ENCODE measurements at places on chromosomes 1 and 21.
A peak's percentile ranks its signal among the peaks of the same experiment; 100 is the strongest.

DNA sequence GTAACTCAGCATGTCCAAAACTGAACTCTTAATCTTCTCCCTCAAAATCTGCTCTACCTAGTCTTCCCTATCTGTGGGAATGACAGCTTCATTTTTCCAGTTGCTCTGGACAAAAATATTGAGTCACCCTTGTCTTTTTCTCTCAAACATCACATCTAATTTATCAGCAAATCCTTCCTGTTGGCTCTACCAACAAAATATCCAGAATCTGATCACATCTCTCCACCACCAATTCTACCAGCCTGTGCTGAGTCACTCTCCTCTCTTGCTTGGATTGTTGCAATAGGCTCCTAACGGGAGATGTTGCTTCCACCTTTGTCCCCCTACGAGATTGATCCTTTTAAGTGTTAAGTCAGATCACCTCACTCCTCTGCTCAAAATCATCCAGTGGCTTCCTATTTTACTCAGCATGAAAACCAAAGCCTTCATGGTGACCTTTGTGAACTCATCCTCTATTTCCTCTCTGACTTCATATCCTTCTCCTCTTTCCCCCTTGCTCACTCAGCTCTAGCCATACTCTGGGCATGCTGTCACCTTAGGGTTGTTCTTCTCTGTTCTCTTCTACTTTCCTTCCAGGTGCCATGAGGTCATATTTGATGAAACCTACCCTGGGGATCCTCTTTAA lies 21.5 kb upstream of the SMYD2 start:
- DNase-seq = no peak

- DNase-seq = no peak
These were observed 2.7 kb upstream of the MYOC start for GRCh38 chr1:171654942-171655745.

- no peak for DNase-seq
These were observed 158.3 kb downstream of the KAZN start for GRCh38 chr1:14756589-14757285.

GRCh38 chr1:40232444-40232843 lies 15.3 kb upstream of the TMCO2 start:
- no peak for DNase-seq

DNA sequence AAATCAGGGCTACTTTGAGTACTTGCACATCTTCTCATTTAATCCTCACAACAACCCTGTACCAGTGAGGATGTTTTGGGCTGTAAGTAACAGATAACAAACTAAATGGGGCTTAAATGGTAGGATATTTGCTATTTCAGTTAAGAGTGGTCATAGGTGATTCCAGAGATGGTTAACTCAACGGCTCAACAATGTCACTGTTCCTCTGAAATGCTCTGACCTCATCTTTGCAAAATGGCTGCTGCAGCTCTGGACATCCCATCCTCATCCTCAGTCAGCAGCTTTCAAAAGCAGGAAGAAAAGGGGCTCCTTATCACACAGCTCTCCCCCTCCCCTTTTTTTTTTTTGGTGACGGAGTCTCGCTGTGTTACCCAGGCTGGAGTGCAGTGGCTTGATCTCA lies 1.5 kb downstream of the LDLRAD2 start:
- DNase-seq = no peak

GRCh38 chr1:56070601-56071000 lies 508.8 kb downstream of the PLPP3 start:
- no peak for DNase-seq

DNA sequence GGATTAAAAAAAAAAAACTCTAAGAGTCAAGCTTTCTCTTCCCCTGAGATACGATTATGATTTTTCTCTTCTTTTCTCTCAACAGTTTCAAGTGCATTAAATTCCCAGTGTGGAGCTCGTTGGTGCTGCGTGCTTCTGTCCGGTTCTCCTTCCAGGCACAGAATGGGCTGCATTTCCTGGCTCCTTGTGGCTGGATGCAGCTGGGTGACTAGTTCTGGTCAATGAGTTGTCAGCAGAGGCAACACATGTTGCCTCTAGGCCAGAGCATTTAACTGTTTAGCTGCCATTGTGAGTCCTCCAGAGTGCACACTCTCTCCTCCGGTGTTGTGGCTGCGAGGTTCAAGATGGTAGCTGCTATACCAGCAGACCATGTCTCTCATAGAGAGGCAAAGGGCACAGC lies 312.9 kb downstream of the RRAGC start:
- no peak for DNase-seq

DNA sequence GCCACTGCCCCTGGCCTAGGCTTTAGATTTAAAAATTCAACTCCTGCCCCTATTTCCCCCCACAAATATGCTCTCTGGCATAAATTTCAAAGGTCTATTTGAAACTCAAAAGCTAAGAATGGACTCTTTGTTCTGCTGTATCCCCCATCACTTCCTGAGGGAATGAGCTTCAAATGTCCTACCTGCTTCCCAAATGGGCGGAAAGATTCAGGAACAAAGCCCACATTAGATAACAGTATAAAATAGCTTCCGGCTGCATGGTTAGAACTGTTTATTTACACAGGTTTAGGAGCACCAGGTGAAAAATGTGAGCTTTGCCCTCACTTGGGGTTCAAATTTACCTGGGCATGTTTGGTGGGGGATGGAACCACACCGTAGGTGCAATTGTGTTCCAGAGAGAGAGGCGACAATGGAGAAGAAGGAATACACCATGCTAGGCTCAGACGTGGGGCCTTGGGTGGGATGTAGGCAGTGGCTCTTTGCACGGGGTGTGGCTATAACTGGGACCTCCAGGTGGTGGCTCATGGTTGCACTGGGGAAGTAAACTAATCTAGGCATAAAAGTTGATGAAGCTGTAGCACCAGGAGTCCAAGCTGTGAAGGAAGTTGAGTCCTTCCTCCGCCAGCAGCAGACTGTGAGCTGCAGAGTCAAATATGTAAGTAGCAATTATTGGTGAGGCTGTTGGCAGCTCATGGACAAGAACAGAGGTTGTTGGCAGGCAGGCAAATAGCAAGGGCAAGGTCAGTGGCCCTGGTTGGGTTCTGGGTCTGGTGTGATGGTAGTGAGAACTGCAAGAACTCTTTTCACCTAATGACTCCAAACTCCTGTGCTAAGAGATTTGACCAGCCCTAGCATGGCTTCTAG lies 41.5 kb upstream of the SRSF10 start:
- no peak for DNase-seq

DNA sequence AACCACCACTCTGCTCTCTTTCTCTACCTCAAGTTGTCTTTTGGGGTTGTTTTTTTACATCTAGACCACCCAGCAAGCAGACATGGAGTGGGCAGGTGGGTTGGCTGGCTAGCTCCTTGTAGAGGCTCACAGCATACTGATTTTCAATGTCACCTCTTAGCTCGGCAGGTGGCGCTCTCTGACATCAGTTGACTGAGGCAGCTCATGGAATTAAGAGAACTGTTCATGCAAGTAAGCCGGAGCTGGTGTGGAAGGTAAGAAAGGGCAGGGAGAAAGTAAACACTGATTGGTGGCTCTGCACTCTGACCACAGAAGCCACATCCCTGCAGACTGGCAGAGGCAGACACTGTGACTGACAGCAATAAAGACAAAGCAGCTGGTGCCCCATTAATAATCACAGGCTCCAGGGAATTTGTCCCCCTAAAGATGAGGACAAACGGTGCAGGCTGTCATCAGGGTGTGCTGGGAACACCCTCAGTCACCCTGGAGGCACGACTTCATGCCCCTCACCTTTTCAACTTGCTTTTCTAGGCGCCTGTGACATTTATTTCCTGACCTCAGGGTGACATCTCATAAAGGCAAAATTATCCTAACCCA lies 226.8 kb downstream of the LMX1A start:
- DNase-seq = peak; percentile 86

- no peak for DNase-seq
These were observed 32.6 kb downstream of the LPGAT1 start for GRCh38 chr1:211797994-211798393.

- no peak for DNase-seq
These were observed 59.9 kb downstream of the ZBTB18 start for GRCh38 chr1:244111027-244111426.

DNA sequence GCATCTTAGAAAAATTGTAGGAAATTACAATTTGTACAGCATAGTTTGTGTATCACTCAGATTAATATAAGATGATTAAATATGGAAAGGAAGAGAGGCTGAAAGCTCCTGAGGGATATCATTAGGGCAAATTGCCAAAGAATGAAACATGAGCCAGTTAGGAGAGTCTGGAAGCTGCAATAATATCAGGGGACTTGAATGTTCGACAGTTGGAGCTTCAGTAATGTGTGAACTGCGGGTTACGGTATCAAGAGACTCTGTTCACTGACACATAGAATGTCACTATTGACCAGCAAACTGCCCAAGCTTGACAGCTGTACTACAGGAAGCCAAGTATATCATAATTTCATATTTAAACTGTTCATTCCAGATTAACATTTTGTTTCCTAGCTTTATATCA lies 157.2 kb downstream of the DENND1B start:
- no peak for DNase-seq

All from spinal cord (tissue), 10 donors.